ENCODE measurements at places on chromosomes 13 and 19.

GRCh38 chr19:55676383-55676782 is 1.4 kb downstream of the EPN1 start:
- no peak for DNase-seq
- H3K27ac ChIP-seq = peak overlapping the region; percentile 94
- no peaks in the 10 kb centered on the region for H3K27me3 ChIP-seq
- peaks cover 61% of the 10 kb centered on the region for H3K4me1 ChIP-seq
- H3K36me3 ChIP-seq = peaks cover 32% of the 10 kb centered on the region

GRCh38 chr13:95382916-95383315 is 81.7 kb upstream of the ABCC4 start:
- no peak overlapping the region for H3K27ac ChIP-seq
- no peak overlapping the region for H3K4me3 ChIP-seq
- no peaks in the 10 kb centered on the region for H3K27me3 ChIP-seq
- no peaks in the 10 kb centered on the region for H3K4me1 ChIP-seq
- no peak for DNase-seq

- no peak overlapping the region for H3K27ac ChIP-seq
- no peak for DNase-seq
- no peaks in the 10 kb centered on the region for H3K27me3 ChIP-seq
Observed at GRCh38 chr19:23345838-23346237, 49.4 kb downstream of the ZNF91 start.

DNA sequence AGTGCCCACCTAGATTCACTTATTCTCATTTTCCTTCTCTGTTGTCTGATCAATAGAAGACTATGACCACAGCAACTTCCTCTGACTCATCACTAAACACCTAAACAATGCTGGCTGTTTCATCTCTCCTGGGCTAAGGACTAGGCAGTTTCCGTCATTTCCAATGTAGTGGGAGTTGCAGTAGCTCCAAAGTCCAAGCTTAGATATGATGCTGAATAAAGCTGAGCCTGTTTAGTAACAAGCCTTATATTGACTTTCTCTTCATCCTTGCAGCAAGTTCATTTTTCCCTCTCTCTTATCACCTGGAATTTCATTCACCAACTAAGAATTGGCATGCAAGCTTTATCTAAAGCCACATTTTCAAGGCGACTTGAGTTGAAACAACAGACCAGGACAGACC is 53.5 kb upstream of the PCDH9 start:
- DNase-seq = no peak
- H3K36me3 ChIP-seq = no peaks in the 10 kb centered on the region
- H3K4me3 ChIP-seq = no peak overlapping the region
- H3K27ac ChIP-seq = no peak overlapping the region
- no peaks in the 10 kb centered on the region for H3K4me1 ChIP-seq
- no peaks in the 10 kb centered on the region for H3K27me3 ChIP-seq

- no peak for DNase-seq
- no peaks in the 10 kb centered on the region for H3K27me3 ChIP-seq
- no peaks in the 10 kb centered on the region for H3K36me3 ChIP-seq
- no peak overlapping the region for H3K27ac ChIP-seq
- H3K4me3 ChIP-seq = peak overlapping the region; percentile 21
Observed at GRCh38 chr19:40225440-40226305, 816 bp downstream of the CCNP start.

DNA sequence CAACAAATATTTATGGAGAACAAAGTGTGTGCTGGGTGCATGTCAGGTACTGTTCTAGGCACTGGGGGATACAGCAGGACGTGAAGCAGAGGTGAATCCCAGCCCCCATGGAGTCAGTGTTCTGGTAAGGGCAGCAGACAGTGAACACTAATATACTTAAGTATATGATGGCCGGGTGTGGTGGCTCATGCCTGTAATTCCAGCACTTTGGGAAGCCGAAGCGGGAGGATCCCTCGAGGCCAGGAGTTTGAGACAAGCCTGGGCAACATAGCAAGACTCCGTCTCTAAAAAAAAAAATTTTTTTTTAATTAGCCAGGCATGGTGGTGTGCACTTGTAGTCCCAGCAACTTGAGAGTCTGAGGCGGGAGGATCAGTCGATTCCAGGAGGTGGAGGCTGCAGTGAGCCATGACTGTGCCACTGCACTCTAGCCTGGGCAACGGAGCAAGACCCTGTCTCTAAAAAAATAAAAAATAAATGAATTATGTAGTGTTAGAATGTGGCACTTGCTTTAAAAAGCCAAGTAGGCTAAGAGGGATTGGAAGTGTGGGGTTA is 22.6 kb downstream of the CHST8 start:
- no peaks in the 10 kb centered on the region for H3K27me3 ChIP-seq
- no peaks in the 10 kb centered on the region for H3K4me1 ChIP-seq
- no peak for DNase-seq
- H3K36me3 ChIP-seq = no peaks in the 10 kb centered on the region
- no peak overlapping the region for H3K27ac ChIP-seq

DNA sequence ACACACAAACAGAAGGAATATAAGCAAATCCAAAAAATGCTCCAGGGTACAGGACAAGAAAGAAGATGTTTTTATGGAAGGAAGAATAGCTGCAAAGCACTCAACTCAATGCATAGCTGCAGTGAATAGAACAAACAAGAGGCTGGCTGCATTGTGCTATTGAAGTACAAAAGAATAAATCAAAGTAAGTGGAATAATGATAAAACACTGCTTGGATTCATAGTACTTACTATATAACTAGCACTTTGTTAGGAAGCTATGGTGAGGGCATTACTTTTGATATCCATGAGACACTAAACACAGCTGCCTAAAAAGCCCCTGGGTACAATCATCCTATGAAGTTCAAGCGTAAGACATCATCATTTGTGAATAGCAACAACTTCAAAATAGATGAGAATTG is 350.1 kb downstream of the PCDH9 start:
- no peaks in the 10 kb centered on the region for H3K36me3 ChIP-seq
- H3K27ac ChIP-seq = no peak overlapping the region
- DNase-seq = no peak
- H3K4me1 ChIP-seq = no peaks in the 10 kb centered on the region

DNA sequence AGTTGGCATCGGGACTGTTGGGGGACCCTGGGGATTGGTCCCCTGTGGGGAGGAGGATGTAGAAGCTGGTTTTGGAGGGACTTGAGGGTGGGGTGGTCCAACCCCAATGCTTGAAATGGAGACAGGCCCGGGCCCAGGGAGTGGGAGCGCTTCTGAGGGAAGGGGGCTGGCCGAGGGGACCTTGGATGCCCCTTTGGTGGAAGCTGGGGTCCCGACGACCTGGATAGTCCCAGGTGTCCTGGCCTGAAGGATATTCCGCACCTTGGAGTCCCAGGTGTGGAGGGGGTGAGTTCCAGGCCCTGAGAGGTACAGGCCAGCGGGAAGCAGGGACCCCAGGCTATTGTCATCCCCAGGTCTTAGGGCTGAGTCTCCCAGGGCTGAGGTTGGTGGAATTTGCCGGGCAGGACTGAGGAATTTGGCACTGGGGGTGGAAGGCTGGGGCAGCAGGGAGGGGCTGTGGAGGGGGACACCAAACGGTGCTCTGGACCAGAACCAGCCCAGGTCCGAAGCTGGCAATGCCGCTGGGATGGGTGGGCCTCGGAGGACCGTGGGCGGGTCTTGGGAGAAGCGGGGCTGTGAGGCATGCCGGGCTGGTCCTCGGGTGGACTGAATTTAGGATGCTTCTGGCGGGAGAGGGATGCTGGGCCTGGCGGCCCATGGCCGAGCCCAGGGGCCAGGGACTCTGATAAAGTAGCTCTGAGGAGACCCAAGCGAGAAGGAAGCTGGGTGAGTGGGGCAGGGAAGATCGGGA is 1.8 kb downstream of the HDGFL2 start:
- no peaks in the 10 kb centered on the region for H3K36me3 ChIP-seq
- H3K4me1 ChIP-seq = no peaks in the 10 kb centered on the region
- peak overlapping the region; percentile 93 for H3K27ac ChIP-seq

DNA sequence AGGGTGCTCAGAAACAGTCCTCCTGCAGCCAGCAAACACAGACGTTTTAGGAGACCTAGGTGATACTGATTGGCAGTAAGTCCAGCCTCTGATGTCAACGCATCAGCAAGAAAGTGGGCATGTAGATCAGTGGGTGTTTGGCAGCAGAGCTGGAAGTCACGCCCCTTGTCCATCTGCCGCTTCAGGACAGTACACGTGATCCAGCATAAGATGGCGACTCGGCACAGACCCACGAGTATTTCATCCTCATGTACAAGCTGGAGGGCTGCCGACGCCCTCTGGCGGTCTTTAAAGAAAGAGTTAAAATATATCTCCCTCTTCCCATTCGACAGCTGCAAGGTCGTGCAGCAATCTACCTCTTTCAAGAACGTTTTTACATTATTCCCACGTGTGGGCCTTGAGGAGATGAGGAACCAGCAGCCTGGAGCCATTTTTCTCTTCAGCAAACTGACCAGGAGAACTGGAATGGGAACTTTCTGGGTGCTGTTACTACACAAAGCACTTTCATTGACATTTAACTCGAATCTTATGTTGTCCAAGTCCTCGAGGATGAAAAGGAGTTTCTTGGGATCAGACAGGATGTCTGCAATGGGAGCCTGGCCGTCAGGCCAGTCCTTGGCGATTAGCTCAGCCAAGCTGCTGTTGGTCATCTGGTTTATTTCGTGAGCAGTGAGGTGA is 22.3 kb downstream of the NLRP11 start:
- H3K4me1 ChIP-seq = no peaks in the 10 kb centered on the region
- H3K27me3 ChIP-seq = no peaks in the 10 kb centered on the region
- no peak for DNase-seq
- no peak overlapping the region for H3K4me3 ChIP-seq
- H3K36me3 ChIP-seq = no peaks in the 10 kb centered on the region

GRCh38 chr13:97241761-97242160 is 19.6 kb downstream of the MBNL2 start:
- peaks cover 83% of the 10 kb centered on the region for H3K4me1 ChIP-seq
- DNase-seq = no peak
- no peaks in the 10 kb centered on the region for H3K27me3 ChIP-seq
- no peak overlapping the region for H3K4me3 ChIP-seq
- no peaks in the 10 kb centered on the region for H3K36me3 ChIP-seq
- peak overlapping the region; percentile 58 for H3K27ac ChIP-seq

GRCh38 chr13:98965325-98965724 is 12.5 kb downstream of the DOCK9 start:
- no peak overlapping the region for H3K4me3 ChIP-seq
- H3K4me1 ChIP-seq = peaks cover 4% of the 10 kb centered on the region
- no peak overlapping the region for H3K27ac ChIP-seq
- no peaks in the 10 kb centered on the region for H3K36me3 ChIP-seq

DNA sequence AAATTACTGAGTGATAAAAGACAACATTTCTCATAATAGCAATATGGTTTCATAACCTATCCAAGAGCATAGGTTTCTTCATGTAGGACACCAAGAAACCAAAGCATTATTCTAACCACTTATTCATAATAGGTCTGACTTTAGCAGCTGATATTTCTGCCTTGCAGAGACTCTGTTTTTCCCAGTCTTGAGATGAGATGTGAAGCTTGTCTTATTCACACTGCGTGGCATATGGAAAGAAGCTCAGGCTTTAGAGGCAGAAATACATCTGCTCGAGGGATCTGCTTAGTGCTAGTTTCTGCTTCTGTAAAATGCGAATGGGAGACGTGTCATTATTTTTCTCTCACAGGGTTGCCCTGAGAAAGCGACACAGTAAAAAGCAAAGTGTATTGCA is 232.0 kb upstream of the SPRY2 start:
- H3K4me3 ChIP-seq = no peak overlapping the region
- no peak for DNase-seq
- H3K27ac ChIP-seq = no peak overlapping the region
- H3K36me3 ChIP-seq = no peaks in the 10 kb centered on the region

- H3K4me1 ChIP-seq = peaks cover 6% of the 10 kb centered on the region
- H3K27me3 ChIP-seq = no peaks in the 10 kb centered on the region
- peak overlapping the region; percentile 93 for H3K27ac ChIP-seq
- H3K36me3 ChIP-seq = no peaks in the 10 kb centered on the region
- peak; percentile 56 for DNase-seq
Observed at GRCh38 chr13:19864746-19865309, 1.4 kb upstream of the ZMYM5 start.

DNA sequence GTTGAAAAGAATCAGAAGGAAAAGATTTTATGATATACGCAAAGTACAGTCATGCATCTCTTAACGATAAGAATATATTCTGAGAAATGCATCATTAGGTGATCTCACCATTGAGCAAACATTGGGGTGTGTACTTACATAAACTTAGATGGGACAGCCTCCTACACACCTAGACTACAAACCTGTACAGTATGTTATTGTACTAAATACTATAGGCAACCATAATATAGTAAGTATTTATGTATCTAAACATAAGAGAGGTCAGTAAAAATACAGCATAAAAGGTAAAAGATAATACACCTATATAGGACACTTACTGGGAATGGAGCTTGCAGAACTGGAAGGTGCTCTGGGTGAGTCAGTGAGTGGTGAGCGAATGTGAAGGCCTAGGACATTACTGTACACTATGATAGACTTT is 254.6 kb downstream of the SPRY2 start:
- no peaks in the 10 kb centered on the region for H3K27me3 ChIP-seq
- no peaks in the 10 kb centered on the region for H3K4me1 ChIP-seq
- H3K4me3 ChIP-seq = no peak overlapping the region
- DNase-seq = no peak
- H3K36me3 ChIP-seq = no peaks in the 10 kb centered on the region
- no peak overlapping the region for H3K27ac ChIP-seq

GRCh38 chr13:42626176-42626860 is 52.4 kb downstream of the TNFSF11 start:
- H3K27ac ChIP-seq = no peak overlapping the region
- no peaks in the 10 kb centered on the region for H3K36me3 ChIP-seq
- no peak for DNase-seq
- H3K4me3 ChIP-seq = no peak overlapping the region

- H3K27me3 ChIP-seq = no peaks in the 10 kb centered on the region
- no peak for DNase-seq
- H3K36me3 ChIP-seq = no peaks in the 10 kb centered on the region
- H3K4me3 ChIP-seq = no peak overlapping the region
- H3K27ac ChIP-seq = no peak overlapping the region
Observed at GRCh38 chr19:14840206-14840605, 5.2 kb upstream of the OR7A5 start.

DNA sequence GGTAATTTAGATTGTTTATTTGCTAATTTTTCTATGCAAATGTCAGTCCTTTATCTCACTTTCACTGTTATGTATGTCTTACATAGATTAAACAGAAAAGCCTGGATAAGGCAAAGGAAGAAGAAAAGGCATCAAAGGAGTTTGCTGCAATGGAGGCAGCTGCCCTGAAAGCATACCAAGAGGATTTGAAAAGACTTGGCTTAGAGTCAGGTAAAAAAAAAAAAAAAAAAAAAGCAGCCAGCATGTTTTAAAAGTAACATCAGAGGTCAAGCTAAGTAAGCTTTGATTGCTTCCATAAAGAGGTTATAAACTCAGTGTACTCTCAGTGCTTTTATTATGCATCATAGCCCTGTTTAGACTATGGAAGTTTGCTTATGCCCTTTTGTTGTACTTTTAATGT is 3.8 kb downstream of the WBP4 start:
- no peak overlapping the region for H3K4me3 ChIP-seq
- H3K4me1 ChIP-seq = peaks cover 26% of the 10 kb centered on the region
- H3K36me3 ChIP-seq = peaks cover 7% of the 10 kb centered on the region
- no peak for DNase-seq
- no peak overlapping the region for H3K27ac ChIP-seq
- no peaks in the 10 kb centered on the region for H3K27me3 ChIP-seq

- peaks cover 4% of the 10 kb centered on the region for H3K4me1 ChIP-seq
- no peaks in the 10 kb centered on the region for H3K27me3 ChIP-seq
- H3K27ac ChIP-seq = no peak overlapping the region
- H3K4me3 ChIP-seq = peak overlapping the region; percentile 70
- peak; percentile 40 for DNase-seq
- no peaks in the 10 kb centered on the region for H3K36me3 ChIP-seq
Observed at GRCh38 chr19:37817180-37817981, 38.0 kb upstream of the ZNF573 start.
